Midbrain (tissue), 1 donor: ENCODE measurements at places on chromosomes 7 and 10.
A peak's percentile ranks its signal among the peaks of the same experiment; 100 is the strongest.

DNA sequence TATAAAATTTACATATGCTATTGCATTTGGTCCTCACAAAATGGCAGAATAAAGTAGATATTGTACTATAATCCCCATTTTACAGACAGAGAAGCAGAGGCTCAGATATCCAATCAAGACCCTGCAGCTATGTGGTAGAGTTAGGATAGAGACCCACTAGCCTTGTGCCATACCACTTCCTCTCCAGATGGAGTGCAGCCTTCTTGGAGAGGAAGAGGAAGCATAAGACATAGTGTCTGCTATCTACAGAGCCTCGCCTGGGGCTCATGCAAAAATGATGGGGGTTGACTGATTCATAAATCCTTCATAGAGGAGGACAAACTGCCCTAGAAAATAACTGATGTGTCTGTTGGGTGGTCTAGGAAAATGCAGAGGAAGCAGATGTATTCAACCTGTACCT, 447.3 kb downstream of the KCNMA1 start:
- DNase-seq: no peak

DNA sequence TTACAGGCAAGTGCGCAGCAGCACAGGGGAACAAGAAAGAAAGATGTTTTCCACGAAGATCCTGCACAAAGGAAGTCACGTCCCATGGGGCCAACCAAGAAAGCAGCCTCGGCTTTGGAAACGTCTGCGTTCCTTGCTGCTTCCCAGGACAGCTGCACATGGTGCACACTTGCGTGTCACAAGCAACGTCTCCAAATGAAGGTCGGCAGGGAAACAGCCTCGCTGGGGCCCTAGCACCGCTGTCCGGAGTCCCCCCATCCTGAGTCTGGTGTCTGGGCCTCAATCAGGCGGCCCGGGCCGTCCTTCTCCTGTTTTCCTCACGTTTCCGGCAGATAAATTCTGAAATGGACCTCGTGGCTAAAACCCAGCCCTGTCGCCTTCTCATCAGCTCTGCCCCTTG, 206.2 kb downstream of the DIP2C start:
- DNase-seq: no peak

DNA sequence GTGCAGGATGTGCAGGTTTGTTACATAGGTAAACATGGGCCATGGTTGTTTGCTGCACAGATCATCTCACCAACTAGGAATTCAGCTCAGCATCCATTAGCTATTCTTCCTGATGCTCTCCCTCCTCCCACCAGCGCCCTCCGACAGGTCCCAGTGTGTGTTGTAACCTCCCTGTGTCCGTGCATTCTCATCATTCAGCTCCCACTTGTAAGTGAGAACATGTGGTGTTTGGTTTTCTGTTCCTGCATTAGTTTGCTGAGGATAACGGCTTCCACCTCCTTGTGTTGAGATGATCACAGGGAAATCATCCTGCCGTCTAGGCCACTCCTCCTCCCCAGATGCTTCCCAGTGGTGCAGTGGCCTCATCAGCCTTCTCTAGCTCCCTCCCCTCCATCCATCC, 261.6 kb upstream of the GALNT17 start:
- no peak for DNase-seq

DNA sequence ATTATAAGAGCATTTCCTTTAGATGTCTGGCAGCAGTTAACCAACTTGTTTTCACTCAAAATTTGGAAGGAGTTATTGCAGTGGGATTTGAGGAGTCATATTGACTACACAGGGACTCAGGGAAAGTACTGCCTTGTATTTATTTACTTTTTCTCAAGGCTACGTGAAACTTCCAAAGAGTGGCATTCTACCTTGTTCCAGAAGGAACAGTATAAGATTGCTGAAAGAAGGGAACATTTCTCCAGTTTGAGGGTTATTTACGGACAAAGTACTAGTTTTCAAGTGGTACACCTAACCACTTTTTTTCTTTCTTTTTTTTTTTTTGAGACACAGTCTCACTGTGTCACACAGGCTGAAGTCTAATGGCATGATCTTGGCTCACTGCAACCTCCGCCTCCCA, 5.1 kb downstream of the MORN4 start:
- DNase-seq: no peak

DNA sequence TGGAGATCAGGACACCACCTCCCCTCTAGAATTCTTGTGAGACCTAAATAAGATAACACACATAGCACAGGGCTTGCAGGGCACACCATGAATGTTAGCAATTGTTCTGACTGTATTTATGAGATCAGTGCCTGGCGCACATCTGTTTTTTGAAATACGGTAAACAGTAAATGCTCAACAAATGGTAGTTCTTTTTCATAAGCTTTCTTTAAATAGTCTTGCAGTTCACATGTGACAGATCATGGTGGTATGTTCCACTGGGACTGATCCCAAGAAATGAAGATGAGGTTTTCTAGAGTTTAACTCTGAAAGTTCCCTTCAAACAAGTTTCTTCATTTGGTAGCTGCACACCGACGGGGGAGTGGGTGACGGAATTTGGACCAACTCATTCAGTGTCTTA, 34.8 kb downstream of the CREB5 start:
- no peak for DNase-seq

DNA sequence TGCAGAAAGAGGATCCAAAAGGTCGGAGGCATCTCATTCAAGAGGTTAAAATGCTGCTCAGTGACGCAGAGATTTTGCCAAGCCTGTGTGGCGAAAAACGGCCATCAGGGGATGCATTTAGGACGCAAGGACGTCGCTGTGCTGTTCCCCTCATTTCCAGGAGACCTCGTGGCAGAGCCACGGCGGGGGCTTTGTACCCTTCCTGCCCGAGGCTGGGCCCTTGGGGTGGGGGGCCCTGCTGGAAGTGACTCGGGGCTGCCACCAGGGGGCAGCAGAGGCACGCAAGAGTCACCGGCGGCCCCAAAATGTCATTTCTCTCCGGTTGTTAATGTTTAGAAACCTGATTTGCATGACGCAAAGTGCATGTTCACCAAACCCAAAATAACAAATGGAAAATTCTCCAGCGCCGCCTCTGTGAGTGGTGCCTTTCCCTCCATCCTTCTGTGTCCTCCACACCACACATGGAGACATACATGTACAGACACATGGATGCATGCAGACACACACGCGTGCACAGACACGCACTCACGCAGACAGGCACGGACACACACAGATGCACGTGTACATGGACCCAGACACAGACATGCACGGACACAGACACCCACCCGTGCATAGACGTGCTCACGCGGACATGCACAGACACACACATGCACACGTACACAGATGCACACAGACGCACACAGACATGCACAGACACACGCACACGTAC, 51.0 kb upstream of the NKX6-2 start:
- DNase-seq: peak; percentile 56

- DNase-seq: no peak
These were observed 23.4 kb upstream of the AKR1C3 start for GRCh38 chr10:5070648-5071410.

DNA sequence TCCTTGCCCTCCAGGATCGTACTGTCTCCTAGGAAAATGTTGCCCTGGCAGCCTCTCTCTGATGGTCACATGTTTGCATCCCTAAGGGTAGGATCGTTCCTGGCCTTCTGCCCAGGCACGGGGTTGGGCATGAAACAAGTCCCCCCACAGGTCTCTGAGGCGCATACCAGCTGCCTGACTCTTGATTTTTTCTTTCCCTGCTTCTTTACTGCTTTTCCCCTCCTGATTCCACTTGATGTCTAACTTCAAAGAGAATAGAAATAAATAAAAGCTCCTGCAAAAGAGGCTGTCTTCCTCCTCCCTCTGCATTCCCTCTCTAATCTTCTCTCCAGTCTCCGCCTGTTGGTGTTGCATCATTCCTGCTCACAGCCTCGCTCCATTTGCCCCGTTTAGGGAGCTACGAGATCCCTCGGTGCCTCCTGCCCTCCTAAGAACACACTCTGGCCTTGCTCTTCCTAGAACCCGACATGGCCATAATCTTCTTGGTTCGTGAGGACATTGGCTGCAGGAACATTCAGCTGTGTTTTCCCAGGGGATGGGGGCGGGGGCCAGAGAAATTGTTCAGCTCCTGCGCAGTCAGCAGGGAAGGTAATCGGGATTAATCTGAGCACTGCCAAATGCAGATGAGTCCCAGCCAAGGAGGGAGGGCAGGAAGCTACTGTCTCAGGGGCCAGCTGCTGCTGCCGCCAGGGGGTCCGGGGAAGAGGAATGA, 26.0 kb downstream of the LEP start:
- peak; percentile 37 for DNase-seq

DNA sequence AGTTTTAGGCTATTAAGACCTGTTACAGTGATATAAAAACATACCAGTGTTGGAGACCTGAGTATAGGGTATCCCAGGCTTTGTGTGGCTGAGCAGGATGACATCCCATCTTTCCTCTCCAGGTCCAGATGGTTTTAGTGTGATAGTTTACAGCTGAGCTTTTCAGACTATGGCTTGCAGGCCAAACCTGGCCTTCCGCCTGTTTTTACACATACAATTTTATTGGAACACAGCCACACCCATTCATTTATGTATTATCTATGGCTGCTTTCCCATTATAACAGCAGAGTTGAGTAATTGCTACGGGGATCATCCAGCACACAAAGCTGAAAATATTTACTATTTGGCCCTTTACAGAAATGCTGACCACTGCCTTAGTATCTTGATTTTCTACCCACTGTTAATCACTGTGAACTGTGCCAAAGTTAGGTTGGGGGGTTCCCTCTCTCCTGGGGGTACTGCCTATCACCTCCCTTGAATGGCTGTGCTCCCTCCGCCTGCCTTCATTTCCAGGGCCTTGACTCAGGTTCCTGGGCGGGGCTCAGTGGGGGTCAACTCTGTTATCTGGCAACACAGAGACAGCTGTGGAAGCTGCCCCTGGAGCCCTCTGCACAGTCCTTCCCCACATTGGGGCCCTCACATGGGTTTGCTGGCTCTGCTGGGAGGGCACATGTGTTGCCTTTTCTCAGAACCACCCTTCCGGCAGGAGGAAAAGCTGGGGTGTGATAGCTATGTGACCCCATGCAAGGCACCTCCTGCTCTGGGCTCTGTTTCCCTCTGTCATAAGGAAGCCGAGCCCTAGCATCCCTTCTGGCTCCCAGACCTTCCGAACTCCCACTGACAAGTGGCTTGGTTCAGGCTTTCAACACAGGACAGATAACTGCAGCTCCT, 40.3 kb upstream of the SH2D4B start:
- DNase-seq: no peak

- no peak for DNase-seq
These were observed 127.0 kb downstream of the CCNY start for GRCh38 chr10:35463105-35463867.

DNA sequence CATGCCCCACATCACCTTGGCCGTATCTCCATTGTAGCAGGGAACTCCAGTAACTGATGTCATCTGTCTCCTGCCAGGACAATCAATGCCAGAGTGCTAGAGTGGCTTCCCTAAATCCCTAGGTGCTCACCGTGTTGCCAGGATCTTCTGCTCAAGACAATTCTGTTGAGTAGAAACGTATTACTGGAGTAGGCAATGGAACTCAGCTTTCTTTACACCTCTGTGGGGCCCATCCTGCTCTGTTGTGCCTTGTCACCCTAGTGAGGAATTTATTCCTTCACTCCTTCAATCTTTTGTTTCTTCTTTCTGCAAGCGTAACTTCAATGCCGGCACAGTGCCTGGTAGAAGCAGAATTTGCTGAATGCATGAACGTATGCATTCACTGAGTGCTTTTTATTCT, 305.5 kb upstream of the ZMIZ1 start:
- DNase-seq: no peak

DNA sequence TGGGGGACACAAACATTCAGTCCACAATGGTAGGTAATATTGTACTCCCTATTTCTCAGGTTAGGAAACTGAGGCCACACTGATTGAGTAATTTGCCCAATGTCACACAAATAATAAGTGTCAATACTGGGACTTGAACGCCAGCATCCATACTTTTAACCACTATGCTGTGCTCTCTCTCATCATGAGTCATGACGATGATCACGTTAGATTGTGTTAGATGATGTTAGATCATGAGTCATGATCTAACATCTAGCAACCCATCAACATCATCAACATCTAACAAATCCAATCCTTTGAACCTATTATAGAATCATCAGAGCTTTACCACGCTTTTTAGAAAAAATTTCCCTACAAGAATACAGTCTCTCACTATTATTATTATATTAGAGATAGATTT, 28.1 kb upstream of the HERPUD2 start:
- DNase-seq: no peak

GRCh38 chr10:81876253-81877077, 1.5 kb downstream of the NRG3 start:
- DNase-seq: peak; percentile 34

- DNase-seq: no peak
These were observed 31.2 kb downstream of the BAIAP2L1 start for GRCh38 chr7:98369726-98370125.

DNA sequence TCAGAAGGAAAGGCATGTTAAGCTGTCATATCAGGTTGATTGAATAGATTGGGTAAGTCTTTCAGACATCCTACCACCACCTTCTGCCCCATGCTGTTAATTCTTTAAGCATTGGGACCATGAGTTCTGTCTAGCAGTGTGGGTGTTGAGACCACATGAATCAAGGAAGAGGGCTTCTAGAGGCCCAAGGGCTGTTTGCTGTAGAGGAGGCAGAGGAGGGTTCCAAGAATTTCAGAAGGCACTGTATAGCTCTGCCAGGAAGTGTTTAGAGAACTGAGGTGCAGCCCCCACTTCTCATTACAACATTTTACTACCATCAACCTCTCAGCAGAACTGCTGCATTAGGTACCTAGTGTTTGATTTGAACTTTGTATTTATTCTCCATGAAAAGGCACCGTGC, 720.2 kb downstream of the AUTS2 start:
- no peak for DNase-seq

GRCh38 chr10:58641708-58642107, 129.0 kb downstream of the BICC1 start:
- no peak for DNase-seq

DNA sequence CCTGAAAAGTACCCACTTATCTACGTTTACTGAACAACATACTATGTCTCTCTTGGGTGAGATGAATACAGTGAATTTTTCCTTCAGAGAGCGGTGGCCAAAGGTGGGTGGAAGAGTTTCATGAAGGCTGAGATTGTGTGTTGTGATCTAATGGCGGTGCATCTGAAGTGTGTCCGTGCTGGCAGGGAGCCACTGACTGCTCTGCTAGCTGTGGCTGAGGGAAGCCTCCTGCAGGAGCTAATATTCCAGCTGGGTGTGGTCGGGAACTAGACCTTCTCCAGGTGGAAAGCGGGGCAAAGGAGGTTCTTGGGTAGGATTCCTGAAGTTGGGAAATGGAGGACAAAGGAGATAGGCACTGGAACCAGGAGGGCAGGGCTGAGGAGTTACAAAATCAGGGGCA, 69.2 kb upstream of the GRB10 start:
- DNase-seq: no peak

DNA sequence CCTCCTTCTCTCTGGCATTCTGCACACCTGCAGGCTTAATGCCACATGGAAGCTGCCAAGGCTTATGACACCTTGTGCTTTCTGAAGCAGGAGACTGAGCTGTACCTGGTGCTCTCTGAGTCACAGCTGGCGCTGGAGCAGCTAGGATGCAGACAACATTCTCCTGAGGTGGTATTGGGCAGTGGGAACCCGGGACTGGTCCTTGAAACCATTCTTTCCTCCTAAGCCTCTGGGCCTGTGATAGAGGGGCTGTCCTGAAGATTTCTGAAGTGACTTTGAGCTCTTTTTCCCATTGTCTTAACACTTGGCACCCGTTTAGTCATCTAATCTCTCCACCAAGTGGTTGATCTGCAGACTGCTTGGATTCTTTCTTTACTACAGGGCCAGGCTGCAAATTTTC, 508.4 kb downstream of the TFEC start:
- DNase-seq: no peak

- DNase-seq: no peak
These were observed 133.8 kb downstream of the TCERG1L start for GRCh38 chr10:131177431-131178327.
